ENCODE measurements at places on chromosomes 4 and X.

DNA sequence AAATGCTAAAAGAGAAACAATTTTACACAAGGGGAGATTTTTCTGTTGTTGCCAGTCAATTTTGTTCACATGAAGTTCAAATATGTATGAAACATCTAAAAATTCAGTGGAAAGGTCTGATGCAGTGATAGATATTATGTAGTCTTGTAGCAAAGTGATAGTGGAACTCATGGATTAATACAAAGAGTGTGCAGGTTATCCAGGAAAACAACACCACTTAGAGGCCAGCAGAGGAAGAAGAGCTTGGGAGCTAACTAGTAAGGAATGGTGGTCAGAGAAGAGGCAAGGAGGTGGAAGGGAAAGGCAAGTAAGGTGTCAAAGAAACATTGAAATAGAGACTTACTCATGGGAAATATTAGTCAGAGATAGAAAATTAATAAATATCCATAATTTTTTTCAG is 395.6 kb downstream of the MAPK10 start:
- peak; percentile 27 for DNase-seq

DNA sequence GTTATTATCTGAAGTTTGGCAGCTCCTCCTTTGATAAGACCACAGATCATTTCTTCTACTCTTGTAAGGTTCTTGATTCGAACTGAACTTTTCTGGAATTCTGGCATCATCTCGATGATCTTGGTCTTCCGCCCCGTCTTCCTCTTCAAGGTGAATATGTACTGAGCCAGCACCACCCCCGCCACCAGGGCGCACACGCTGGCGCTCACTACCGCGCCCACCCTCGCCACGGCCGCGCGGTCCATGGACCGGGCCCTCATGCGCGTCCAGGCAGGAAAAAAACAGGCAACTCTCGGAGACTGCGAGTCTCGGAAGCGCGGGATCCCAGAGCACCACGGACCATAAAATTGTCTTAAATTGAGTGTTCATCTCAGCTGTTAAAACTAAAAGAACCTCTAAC is 458.4 kb upstream of the NDST3 start:
- DNase-seq = no peak

GRCh38 chr4:18209448-18209847 is 187.9 kb upstream of the LCORL start:
- no peak for DNase-seq

GRCh38 chr4:57363346-57363745 is 253.2 kb upstream of the IGFBP7 start:
- no peak for DNase-seq

- no peak for DNase-seq
Observed at GRCh38 chrX:153299855-153300254, 21.7 kb downstream of the PNMA6F start.

DNA sequence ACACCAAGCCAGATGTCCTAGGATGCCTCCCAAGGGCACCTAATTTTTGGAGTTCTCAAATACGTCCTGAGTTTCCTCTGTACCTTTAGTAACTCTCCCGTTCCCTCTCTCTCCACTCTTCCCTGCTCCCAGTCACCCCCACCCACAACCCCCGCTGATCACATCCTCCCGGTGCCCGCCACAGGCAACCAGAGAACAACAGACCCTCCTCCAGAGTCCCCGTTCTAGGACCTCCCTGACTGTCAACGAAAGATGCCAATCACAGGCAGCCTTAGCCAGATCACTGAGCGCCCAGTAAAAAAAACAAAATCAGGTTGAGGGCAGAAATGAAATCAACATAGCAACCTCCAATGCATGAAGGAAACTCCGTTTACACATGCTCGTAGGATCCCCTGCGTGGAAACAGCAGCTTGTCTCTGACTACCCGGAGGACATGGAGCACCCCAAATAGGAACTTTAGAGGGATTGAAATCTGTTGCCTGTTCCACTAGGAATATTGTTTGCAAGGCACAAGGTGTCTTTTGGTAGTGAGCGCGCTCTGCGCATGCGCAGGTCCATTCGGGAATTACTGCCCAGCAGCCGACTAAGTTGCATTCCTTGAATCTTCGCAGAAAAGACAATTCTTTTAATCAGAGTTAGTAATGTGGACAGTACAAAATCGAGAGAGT is at the start of gene GABRB1:
GABRB1 (plus strand) TSS at position 557 of the 668 bp plus-strand sequence.
- peak; percentile 42 for DNase-seq

GRCh38 chr4:174928174-174928573 is 10.0 kb downstream of the ADAM29 start:
- no peak for DNase-seq

- no peak for DNase-seq
Observed at GRCh38 chr4:68288393-68288740, 42.9 kb upstream of the TMPRSS11B start.

GRCh38 chr4:15413010-15413622 is 14.7 kb upstream of the C1QTNF7 start:
- DNase-seq = no peak

DNA sequence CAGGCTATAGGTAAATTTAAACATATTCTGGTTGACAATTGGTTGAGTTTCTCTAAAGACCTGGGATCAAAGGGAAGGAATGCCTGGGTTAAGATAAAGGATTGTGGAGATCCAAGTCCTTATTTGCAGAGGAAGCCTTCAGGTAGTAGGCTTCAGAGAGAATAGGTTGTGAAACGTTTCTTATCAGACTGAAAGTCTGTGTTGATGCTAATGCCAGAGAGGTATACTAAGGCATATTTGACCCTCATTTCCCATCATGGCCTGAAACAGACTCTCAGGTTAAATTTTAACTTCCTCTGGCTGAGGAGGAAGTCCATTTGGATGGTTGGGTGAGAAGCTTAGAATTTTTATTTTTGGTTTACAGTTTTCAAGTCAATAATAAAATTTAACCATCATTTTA is 48.1 kb downstream of the UGT2A2 start:
- no peak for DNase-seq

DNA sequence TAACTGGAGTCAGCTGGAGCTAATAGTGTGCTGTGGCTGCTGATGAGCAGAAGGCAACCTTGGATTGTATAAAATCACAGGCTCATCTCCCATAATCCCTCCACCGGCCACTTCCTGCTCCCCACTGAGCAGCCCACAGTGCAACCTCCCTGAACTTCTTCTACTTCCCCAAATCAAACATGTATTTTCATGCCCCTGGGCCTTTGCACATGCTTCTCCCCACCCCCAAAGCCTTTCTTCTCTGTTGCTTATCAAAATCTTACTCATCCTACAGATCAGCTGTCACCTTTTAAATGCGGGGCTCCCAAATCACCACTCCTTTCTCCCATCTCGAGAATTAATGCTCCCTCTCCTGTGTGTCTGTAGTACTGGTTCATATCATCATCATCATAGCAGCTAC is 35.8 kb downstream of the RHOH start:
- no peak for DNase-seq

Data from amniotic epithelial cell (primary cell).